ENCODE measurements at places on chromosomes 5 and 9.

- no peak overlapping the region for H3K4me3 ChIP-seq
- H3K27me3 ChIP-seq, result peaks cover 10% of the 10 kb centered on the region
- H3K36me3 ChIP-seq, result no peaks in the 10 kb centered on the region
- no peak overlapping the region for H3K27ac ChIP-seq
Observed at GRCh38 chr5:39352951-39353350, 11.3 kb downstream of the C9 start.

GRCh38 chr5:33840927-33841547, 50.8 kb downstream of the ADAMTS12 start:
- no peak overlapping the region for H3K27ac ChIP-seq
- peaks cover 28% of the 10 kb centered on the region for H3K4me1 ChIP-seq
- H3K4me3 ChIP-seq, result no peak overlapping the region
- no peaks in the 10 kb centered on the region for H3K36me3 ChIP-seq
- no peak for DNase-seq

- H3K27me3 ChIP-seq, result no peaks in the 10 kb centered on the region
- no peaks in the 10 kb centered on the region for H3K36me3 ChIP-seq
- H3K4me3 ChIP-seq, result peak overlapping the region; percentile 35
- H3K27ac ChIP-seq, result peak overlapping the region; percentile 39
- H3K4me1 ChIP-seq, result peaks cover 2% of the 10 kb centered on the region
Observed at GRCh38 chr5:15502208-15502607, 2.2 kb downstream of the FBXL7 start.

DNA sequence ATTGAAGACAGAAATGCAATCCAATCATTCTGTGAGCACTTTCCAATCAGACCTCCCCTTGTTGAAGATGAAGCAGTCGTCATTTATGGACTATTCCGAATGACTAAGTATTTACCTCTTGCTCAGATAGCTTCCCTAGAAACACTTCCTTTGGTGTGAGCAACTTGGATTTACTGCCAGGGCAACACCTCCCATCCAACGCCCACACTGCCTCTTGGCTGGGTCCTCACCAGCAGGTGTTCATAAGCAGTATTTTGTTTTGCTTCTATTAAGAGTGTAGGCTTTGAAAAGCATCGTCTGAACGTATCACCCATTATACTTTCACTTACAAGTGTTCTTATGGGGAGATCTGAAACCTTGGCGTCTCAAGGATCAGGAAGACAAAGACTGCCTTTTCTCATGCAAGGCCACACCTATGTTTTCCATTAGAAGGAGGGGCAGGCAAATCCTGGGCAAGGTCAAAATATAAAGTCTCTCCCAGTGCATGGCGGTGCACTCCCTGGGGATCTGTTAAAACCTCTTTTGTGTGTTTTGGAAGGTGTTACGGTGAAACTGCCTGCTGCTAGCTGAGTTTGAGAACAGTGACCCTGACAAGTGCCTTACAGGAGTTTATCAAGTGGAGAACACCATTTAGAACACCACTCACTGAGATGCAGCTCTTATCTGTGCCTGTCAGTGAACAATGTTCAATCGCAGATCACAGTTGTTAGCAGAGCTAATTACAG, 10.6 kb upstream of the MARCHF3 start:
- peak; percentile 54 for DNase-seq
- H3K4me3 ChIP-seq, result no peak overlapping the region
- no peaks in the 10 kb centered on the region for H3K27me3 ChIP-seq
- H3K4me1 ChIP-seq, result peaks cover 3% of the 10 kb centered on the region

- peaks cover 10% of the 10 kb centered on the region for H3K4me1 ChIP-seq
- no peaks in the 10 kb centered on the region for H3K36me3 ChIP-seq
- DNase-seq, result peak; percentile 50
- H3K27me3 ChIP-seq, result peaks cover 6% of the 10 kb centered on the region
- H3K4me3 ChIP-seq, result no peak overlapping the region
Observed at GRCh38 chr5:149938279-149938678, 6.3 kb downstream of the PDE6A start.

- H3K4me3 ChIP-seq, result no peak overlapping the region
- H3K36me3 ChIP-seq, result no peaks in the 10 kb centered on the region
- no peak for DNase-seq
- no peaks in the 10 kb centered on the region for H3K27me3 ChIP-seq
Observed at GRCh38 chr9:123608104-123608503, 252.1 kb downstream of the CRB2 start.

DNA sequence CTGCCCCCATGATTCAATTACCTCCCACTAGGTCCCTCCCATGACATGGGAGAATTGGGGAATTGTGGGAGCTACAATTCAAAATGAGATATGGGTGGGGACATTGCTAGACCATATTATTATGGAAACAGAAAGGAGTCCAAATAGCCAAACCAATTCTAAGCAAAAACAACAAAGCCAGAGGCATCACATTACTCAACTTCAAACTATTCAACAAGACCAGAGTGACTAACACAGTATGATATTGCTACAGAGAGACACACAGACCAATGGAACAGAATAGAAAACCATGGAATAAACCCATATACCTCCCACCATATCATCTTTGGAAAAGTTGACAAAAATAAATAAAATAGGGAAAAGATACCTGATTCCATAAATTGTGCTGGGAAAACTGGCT, 710.5 kb upstream of the CDH9 start:
- no peaks in the 10 kb centered on the region for H3K4me1 ChIP-seq
- no peaks in the 10 kb centered on the region for H3K27me3 ChIP-seq
- no peak for DNase-seq
- H3K36me3 ChIP-seq, result no peaks in the 10 kb centered on the region
- no peak overlapping the region for H3K4me3 ChIP-seq
- H3K27ac ChIP-seq, result no peak overlapping the region

GRCh38 chr5:157541447-157542118, 34.0 kb downstream of the ADAM19 start:
- peaks cover 7% of the 10 kb centered on the region for H3K36me3 ChIP-seq
- no peaks in the 10 kb centered on the region for H3K27me3 ChIP-seq

DNA sequence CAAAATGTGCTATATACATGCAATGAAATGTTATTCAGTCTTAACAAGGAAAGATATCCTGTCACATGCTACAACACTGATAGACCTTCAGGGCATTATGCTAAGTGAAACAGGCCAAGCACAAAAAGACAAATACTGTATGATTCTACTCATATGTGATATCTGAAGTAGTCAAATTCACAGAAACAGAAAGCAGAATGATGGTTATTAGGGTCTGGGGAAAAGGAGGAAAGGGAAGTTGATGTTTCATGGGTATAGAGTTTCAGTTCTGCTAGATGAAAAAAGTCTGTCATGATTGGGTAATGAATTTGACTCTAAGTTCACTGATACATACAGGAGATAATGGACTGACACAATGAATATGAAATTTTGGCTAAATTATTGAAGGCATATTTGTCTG, 11.2 kb upstream of the RIC1 start:
- no peaks in the 10 kb centered on the region for H3K36me3 ChIP-seq
- no peaks in the 10 kb centered on the region for H3K27me3 ChIP-seq
- DNase-seq, result no peak

DNA sequence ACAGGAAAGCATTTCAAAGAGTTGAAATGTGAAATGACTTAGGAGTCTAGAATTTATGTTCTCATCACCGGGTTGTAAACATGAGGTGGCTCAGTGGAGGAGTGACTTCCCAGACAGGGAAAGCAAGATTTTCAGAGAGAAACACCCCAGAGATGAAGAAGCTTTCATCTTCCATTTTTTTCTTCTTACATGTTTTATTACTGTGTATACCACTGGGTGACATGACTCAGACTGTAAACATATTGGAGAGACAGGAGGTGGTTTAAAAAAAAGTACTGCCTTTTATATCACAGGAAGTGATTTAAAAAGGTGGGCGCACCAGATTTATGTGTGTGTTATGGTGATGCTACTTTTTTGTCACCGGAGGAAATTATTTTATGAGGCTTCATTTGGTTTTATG, 209.1 kb upstream of the TUT7 start:
- no peak overlapping the region for H3K4me3 ChIP-seq
- peaks cover 5% of the 10 kb centered on the region for H3K4me1 ChIP-seq
- peak; percentile 73 for DNase-seq
- no peaks in the 10 kb centered on the region for H3K36me3 ChIP-seq
- H3K27ac ChIP-seq, result no peak overlapping the region

DNA sequence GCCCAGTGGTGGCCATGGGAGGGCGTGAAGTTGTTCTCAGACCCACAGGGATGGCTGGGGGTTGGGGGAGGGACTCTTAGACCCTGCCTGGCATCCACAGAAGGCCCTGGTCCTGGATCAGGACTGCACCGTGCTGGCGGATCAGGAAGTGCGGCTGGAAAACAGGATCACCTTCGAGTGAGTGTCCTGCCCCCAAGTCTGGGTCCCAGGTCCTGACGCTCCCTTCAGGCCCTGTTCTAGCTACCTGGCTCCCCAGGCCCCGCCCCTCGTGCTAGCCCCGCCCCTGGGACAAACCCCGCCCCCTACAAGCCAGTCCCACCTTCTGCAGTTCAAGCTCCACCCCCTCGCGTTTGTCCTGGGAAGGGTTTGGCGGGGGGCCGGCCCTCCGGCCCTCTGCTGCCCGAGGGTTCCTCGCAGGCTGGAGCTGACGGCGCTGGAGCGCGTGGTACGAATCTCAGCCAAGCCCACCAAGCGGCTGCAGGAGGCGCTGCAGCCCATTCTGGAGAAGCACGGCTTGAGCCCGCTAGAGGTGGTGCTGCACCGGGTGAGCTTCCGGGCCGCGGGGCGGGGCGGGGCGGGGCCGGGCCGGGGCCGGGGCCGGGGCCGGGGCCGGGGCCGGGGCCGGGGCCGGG, 12.9 kb downstream of the RGS14 start:
- peak overlapping the region; percentile 19 for H3K4me3 ChIP-seq
- H3K4me1 ChIP-seq, result peaks cover 11% of the 10 kb centered on the region
- DNase-seq, result peak; percentile 82
- H3K36me3 ChIP-seq, result no peaks in the 10 kb centered on the region
- peaks cover 6% of the 10 kb centered on the region for H3K27me3 ChIP-seq

GRCh38 chr9:7368410-7369292, 430.9 kb downstream of the DMAC1 start:
- H3K4me1 ChIP-seq, result peaks cover 18% of the 10 kb centered on the region
- H3K4me3 ChIP-seq, result no peak overlapping the region
- H3K27ac ChIP-seq, result peak overlapping the region; percentile 100
- DNase-seq, result peak; percentile 90
- H3K36me3 ChIP-seq, result no peaks in the 10 kb centered on the region
- no peaks in the 10 kb centered on the region for H3K27me3 ChIP-seq

- H3K27me3 ChIP-seq, result peaks cover 4% of the 10 kb centered on the region
- no peak overlapping the region for H3K27ac ChIP-seq
- DNase-seq, result peak; percentile 8
Observed at GRCh38 chr5:138111937-138112336, 27.3 kb downstream of the NME5 start.

DNA sequence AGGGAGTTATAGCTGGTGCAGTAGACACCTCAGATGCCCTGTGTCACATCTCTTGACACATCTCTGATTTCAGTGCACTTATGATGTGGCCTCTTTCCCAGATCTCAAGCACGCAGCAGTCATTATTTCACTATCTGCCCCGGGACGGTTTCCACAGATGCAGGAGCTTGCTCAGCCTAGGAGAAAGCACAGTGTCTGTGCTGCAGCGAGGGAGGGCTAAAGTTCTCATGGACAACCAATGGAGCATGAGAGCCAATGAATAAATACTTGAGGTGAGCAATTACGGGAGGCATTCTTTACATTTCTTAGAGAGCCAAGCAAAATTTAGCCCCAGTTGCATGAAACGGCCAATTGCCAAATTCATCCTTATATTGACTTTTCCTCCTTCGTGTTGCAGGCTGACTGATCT, 7.4 kb upstream of the MOB3B start:
- no peaks in the 10 kb centered on the region for H3K27me3 ChIP-seq
- no peak overlapping the region for H3K27ac ChIP-seq
- no peak for DNase-seq

GRCh38 chr5:1833264-1834021, 32.2 kb downstream of the NDUFS6 start:
- H3K27me3 ChIP-seq, result peaks cover 38% of the 10 kb centered on the region
- H3K36me3 ChIP-seq, result no peaks in the 10 kb centered on the region
- no peaks in the 10 kb centered on the region for H3K4me1 ChIP-seq
- no peak for DNase-seq
- H3K4me3 ChIP-seq, result no peak overlapping the region

DNA sequence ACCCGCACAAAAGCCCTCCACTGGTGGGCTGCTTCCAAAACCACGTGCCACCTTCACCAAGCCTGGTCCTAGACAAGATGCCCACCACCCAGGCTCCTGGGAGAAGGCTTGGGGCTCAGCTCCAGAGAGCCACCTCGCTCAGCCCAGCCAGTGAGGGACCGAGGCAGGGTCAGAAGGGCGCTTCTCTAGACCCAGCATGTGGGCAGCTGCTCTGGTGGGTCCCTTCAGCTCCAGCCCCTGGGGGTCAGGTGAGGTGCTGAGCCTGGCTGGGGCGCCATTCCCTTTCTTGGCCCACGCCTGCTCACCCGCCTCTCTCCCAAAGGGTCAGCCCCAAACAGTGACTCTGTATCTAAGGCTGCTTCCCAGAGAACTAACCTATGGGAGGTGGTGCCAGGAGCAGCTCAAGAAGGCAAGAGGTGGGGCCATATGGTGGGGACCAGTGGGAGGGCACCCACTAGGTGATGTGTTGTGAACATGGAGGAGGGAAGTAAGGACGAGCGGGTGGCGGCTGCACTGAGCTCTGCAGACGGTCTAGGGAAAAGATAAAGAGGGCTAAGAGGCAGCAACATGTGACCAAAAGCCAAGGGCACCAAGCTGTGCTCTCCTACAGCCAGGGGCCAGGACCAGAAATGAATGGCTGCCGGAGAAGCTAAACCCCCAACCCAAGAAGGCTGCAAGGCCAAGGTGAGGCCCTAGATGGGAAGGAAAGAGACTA, 79.3 kb downstream of the CAMSAP1 start:
- no peaks in the 10 kb centered on the region for H3K4me1 ChIP-seq
- no peak for DNase-seq
